ENCODE measurements at places on chromosomes 2 and 18.

- H3K36me3 ChIP-seq = no peaks in the 10 kb centered on the region
- DNase-seq = no peak
- H3K27ac ChIP-seq = no peak overlapping the region
- no peaks in the 10 kb centered on the region for H3K27me3 ChIP-seq
- no peak overlapping the region for H3K4me3 ChIP-seq
- H3K4me1 ChIP-seq = no peaks in the 10 kb centered on the region
Observed at GRCh38 chr2:161836664-161837063, 212.4 kb downstream of the SLC4A10 start.

DNA sequence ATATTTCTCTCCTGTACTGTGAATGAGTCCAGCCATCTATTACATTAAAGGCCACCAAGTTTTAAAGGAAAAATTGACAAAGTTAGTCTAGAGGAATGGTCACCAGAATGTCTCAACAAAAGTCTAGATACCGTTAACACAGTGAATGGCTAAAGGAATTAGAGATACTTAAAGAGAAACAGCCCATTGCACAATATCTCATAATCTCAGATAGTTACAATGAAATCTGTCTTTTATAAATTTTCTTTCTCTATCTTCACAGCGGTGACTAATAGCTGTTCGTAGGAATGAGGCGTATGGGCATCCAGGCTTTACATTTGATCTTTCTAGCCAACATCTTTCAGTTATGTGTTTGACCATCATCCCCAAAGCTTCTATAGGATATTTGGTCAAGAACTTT lies 30.6 kb downstream of the R3HDM1 start:
- H3K4me3 ChIP-seq = no peak overlapping the region
- H3K27ac ChIP-seq = no peak overlapping the region
- no peaks in the 10 kb centered on the region for H3K4me1 ChIP-seq
- no peak for DNase-seq
- H3K27me3 ChIP-seq = no peaks in the 10 kb centered on the region

GRCh38 chr18:42814184-42814583 lies 301.3 kb downstream of the RIT2 start:
- no peaks in the 10 kb centered on the region for H3K36me3 ChIP-seq
- no peaks in the 10 kb centered on the region for H3K27me3 ChIP-seq
- H3K27ac ChIP-seq = no peak overlapping the region
- no peak for DNase-seq
- no peaks in the 10 kb centered on the region for H3K4me1 ChIP-seq

DNA sequence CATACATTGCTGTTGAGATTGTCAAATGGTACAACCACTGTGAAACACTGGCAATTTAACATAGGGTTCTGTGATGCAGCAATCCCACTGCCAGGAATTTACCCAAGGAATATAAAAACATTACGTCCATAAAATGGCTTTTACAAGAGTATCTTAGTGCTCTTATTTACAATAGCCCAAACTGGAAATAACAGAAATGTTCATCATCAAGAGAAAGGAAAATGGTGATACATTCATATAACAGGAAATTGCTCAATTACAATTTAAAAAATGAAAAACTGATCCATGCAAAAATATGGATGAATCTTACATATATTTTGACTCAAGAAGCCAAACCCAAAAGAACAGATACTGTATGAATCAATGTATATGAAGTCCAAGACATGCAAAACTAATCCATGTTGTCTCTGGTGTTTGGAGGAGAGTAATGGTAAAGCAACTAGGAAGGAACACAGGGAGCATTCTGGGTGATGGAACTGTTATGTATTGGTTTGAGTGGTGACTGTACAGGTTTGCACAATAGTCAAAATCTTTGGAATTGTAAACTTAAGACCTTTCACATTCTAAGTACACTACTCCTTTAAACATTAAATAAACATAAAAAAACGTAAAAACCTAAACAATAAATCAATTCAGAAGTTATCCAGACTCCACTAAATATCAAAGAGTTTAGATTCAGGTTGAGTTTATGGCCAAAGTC lies 104.8 kb upstream of the WDR75 start:
- H3K36me3 ChIP-seq = no peaks in the 10 kb centered on the region
- no peak for DNase-seq
- H3K4me3 ChIP-seq = no peak overlapping the region
- no peaks in the 10 kb centered on the region for H3K27me3 ChIP-seq
- H3K27ac ChIP-seq = no peak overlapping the region
- no peaks in the 10 kb centered on the region for H3K4me1 ChIP-seq

DNA sequence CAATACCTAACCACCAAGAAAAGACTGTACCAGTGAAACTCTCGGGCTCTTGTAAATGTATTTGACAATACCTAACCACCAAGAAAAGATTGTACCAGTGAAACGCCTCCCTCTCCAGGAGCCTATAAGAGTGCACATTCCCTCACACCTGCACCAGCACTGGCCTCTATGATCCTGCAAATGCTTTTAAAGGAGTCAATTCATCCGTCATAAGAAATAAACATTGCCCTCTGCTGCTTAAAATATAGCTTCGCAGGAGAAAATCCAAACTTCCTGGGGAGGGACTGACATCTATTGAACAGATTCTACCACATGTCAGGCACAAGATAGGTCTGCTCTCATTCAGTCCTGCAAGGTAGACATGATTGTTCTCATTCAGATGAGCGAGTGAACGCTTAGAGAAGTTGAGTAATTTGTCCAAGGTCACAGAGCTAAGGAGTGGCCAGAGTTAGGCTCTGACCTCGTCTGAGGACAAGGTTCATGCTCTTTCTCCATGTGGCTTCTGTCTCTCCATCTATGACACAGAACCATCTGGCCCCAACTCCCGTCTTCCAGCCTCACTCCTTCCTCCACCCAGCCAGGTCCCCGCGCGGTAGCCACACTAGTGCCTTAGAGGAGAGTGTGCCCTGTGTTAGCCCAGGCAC lies 38.7 kb downstream of the MCFD2 start:
- no peak for DNase-seq
- no peaks in the 10 kb centered on the region for H3K36me3 ChIP-seq
- no peak overlapping the region for H3K4me3 ChIP-seq
- no peak overlapping the region for H3K27ac ChIP-seq
- H3K4me1 ChIP-seq = peaks cover 1% of the 10 kb centered on the region
- no peaks in the 10 kb centered on the region for H3K27me3 ChIP-seq

GRCh38 chr2:120809151-120809550 lies 73.5 kb downstream of the GLI2 start:
- no peak for DNase-seq
- H3K4me3 ChIP-seq = no peak overlapping the region
- H3K4me1 ChIP-seq = no peaks in the 10 kb centered on the region
- peaks cover 5% of the 10 kb centered on the region for H3K36me3 ChIP-seq
